ENCODE measurements at places on chromosomes 6 and 20.

GRCh38 chr6:136113736-136114173 lies 136.4 kb downstream of the MTFR2 start:
- DNase-seq = peak; percentile 49

- no peak for DNase-seq
These were observed 35.6 kb upstream of the NR2E1 start for GRCh38 chr6:108130262-108130661.

DNA sequence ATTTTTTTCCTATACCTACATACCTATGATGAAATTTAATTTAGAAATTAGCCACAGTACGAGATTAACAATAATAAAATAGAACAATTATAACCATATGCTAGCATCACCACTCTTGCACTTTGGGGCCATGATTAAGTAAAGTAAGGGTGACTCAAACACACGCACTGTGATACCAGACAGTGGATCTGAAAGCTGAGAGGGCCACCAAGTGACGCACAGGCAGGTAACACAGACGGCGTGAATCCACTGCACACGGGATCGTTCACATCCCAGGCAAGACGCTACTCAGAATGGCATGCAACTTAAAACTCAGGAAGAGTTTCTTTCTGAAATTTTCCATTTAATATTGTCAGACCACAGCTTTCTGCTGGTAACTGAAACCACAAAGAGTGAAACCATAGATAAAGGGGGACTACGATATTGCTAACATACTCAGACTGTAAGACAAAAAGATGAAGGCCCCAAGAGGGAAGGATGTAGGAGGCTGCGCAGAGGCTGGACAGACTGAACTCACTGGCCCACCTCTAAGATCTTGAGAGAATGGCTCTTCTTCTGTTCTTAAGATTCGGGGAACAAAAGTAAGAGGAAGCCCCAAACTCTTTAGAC lies 17.9 kb downstream of the RRBP1 start:
- no peak for DNase-seq

DNA sequence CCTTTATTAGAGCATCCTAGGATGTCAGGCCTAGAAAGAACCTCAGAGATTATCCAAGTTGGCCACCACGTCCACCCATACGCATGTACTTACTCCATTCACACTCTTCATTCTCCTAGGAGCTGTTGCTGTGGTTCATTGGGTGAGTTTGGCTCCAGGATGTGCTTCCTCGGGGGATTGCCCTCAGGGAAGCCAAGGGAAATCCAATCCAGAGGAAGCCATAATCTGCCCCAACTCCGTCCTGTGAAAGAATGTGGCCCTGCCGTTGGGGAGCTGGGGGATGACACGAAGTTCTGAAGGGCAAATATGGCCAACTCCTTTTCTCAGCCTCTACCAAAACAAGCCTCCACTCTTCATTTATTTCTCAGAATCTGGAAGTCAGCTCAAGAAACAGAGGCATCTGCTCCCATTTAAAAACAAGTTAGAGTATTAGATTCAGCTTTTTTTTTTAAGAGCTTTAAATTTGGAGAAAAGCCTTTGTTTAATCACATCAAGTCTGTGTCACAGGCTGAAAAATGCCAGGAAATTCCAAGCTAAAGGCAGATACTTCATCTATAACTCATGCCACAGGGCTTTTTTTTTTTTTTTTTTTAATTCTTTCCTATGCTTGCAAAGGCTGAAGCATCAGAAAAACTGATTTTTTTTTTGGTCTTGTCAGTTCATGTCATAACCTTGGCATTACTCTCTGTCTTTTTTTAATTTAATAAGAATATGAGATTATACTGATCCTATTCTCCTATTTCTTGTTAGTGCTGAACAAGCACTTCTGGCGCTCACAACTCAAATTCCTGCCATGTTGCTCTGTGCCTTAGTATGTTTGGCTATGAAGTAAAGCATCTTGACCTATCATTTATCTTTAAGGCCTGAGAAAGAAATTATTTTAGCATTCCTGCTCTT lies 480.9 kb upstream of the MARCKS start:
- no peak for DNase-seq

DNA sequence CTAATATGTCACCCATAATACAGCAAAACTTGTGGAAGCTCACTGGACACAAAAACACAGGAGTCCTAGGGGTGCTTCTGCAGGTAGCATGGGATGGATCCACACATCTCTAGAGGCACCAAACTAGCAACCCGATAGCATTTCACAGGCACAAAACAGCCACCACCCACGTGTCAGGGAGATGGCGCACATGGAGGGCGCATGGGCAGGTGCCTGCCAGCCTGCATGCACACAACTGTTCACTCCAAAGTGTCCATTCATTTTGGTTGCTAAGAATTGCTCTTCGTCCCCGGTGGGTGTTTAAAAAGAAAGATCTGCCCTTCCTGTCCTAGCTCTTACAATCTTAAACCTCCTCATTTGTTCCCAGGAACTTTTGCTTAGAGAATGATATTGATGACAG lies 171.3 kb downstream of the SYNDIG1 start:
- DNase-seq = no peak

- no peak for DNase-seq
These were observed 4.5 kb downstream of the SOX4 start for GRCh38 chr6:21597801-21598673.

DNA sequence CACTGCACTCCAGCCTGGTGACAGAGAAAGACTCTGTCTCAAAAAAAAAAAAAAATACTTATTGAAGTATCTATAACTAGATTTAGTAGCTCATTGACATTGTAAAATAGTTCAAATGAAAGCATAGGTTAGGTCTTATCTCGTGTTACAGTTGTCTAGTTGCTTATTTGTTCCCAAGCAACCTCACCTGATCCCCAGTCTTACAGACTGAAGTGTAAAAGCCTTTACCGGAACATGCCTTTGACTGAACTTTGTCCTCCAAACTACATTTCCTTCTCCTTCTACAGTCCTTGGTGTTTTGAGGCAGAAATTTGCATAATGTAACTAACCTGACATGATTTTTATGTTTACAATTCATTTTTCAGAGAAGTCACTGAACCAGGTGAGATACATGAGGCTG lies 61.0 kb downstream of the PKIB start:
- DNase-seq = no peak

DNA sequence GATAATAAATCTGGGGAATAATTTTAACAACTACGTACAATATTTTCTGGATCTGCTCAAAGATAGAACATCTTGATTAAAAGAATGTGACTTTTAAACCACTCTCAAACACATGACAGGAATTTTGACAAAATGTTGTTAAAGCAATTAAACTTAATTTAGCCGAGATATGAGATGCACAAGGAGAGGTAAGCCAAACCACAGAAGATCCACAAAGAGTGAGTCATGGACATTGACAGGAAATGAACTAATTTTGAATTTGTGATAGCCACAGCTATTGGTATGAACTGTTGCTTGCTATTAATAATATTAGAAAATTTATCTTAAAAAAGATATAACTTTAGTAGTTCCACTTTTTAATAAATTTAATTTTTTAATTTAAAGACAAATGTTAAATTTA lies 27.8 kb upstream of the VGLL2 start:
- DNase-seq = no peak

DNA sequence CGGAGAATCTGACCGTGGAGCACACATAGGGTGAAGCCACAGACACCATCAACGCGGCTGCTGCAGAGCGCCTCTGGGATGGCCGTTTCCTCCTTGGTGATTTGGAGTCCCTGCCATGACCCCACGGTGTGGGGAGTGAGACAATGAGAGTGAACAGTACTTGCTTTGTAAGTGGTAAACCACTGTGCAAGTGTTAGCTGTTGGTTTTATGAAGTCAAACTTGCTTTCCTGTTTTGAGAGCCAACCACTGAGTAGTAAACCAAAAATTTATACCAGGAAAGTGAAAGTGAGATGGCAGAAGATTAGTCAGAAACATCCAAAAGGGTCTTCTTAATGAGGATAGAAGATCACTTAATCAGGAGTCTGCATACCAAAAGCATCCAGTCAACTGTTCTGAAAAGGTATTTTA lies 160.7 kb downstream of the FOXC1 start:
- DNase-seq = no peak

DNA sequence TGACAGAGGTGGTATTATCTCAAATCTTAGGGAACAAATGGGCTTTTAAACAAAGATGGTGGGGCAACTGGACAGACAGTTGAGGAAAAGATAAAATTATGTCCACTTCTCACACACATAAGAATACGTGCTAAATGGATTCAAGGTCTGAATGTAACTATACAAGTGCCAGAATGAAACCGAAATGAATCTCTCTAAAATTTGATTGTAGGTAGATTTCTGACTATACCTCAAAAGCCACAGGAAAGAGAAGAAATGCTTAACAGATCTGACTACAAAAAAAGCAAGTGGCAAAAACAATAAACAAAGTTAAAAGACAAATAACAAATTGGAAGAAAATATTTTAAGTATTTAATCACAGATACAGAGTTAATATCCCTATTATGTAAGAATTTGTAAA lies 182.7 kb upstream of the OLIG3 start:
- no peak for DNase-seq

GRCh38 chr6:128025478-128025877 lies 124.6 kb upstream of the THEMIS start:
- DNase-seq = no peak

DNA sequence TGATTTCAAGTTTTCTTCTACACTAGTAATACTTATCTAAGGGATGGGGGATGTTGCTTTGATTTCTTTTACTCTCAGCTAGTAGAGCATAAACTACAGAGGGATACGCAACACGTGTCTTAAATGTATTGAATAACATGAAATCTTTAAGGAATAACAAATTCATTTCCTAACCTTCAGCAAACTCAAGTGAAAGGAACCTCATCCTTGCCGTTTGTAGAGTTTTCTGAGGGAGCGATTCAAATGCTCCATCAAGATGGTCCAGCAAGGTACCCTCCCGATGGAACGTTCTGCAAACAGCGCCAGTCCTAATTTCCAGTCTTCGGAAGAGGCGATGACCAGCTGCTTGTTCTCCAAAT lies 95.4 kb upstream of the RIN2 start:
- DNase-seq = no peak

DNA sequence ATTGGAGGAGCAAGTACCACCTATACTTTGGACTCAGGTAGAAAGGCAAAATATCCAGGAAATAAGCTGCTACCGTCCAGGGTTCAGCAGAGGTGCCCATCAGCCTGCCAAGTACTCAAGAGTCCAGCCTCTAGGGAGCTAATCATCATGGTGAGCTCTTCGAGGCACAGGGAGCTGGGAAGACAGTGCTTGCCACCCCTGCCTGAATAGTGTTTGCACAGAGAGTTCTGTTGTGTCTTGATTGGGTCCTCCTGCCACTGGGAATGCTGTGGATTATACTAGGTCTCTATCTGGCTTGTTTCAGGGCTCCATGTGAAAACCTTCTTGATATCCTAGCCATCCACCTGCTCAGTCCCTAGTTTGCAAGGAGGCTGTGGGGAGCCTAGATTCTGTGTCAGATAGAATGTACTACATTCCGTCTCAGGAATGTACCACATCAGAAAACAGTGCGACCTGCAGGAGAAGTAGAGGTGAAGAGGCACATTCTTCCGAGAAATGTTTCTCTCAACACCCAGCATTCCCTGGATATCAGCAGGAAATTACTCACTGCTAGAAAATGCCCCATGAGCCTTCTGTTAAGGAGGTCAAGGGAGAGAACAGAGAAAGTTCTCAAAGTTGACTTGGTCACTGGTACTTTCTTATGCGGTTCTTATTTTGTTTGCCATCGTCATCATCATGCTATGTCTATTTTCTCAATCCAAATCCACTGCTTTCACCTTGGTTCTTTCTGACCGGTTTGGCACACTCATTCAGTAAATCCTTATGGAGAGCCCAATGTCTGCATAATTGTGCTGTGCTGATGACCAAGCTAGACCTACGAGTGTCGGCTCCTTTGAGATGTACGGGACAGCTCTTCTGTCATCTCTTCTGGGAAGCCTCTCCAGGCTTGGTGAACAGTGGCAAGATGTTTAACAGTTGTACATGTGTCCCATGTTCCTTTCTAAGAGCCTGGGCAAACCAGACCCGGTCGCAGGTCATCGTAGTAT lies 30.7 kb downstream of the PTPN1 start:
- peak; percentile 94 for DNase-seq

GRCh38 chr20:13180986-13181889 lies 39.8 kb upstream of the ISM1 start:
- no peak for DNase-seq

- DNase-seq = no peak
These were observed 14.4 kb downstream of the REPS1 start for GRCh38 chr6:138973466-138974153.

- no peak for DNase-seq
These were observed 123.0 kb upstream of the RREB1 start for GRCh38 chr6:6984585-6985366.

DNA sequence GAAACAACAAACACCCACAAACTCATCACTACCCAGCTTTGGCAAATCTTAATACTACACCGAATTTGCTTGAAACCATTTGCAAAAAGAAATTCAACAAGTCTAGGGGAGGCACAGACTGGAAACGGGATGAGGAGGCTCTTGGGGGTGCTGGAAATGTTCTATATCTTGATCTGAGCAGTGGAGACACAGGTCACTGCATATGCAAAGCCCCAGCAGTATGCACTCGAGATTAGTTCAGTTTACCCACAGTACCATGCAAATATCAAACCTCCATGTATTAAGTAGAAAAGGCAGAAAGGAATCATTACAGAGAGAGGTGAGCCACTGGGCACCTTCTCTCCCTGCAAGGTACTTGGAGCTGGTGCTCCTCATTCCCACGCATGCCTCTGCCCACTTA lies 75.9 kb downstream of the PREX1 start:
- DNase-seq = no peak

GRCh38 chr6:33418690-33419291 lies 884 bp upstream of the CUTA start:
- DNase-seq = no peak

DNA sequence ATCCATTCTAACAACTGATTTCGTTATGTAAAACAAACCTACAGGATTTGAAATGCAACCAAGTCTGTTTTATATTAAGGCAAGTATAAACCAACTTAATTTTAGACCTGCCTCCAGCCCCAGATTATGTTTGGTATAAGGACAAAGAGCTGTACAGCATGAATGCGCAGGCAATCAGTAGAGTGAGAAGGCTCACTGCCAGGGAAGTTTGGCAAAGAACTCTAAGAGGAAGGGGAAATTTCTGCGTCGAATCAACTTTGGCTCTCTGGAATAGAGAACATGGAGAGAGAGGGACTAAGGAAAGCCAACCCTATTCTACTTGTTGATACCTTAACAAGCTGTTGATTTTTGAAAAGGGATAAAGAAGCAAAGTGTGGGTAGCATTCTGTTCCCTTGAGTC lies 96.9 kb upstream of the FOXO3 start:
- DNase-seq = no peak

DNA sequence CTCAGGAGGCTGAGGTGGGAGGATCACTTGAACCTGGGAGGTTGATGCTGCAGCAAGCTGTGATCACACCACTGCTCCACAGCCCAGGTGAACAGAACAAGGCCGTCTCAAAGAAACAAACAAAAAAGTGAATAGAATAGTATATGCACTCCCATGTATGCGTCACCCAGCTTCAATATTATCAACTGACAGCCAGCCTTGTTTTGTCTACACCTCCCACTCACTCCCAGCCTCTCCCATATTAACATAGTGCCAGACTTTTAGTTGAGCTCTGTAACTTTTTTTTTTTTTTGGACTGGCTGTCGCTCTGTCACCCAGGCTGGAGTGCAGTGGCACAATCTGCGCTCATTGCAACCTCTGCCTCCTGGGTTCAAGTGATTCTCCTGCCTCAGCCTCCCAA lies 18.1 kb upstream of the ILRUN start:
- DNase-seq = no peak

Measured in kidney epithelial cell (primary cell).